IMR-90 (cell line): ENCODE measurements at places on chromosomes 16 and 17. TPM values are rescaled to one million over a fixed set of nuclear protein-coding genes. Genes with fewer than 3 reads are reported as not detected.

The HYDIN gene
- under 0.01 and 0.18 TPM in 2 replicates for total RNA-seq

- no peak for DNase-seq
Measured at GRCh38 chr17:6495450-6496115, 51.3 kb downstream of the PIMREG start.

- DNase-seq = peak; percentile 38
Measured at GRCh38 chr17:32123782-32124181, 18.5 kb upstream of the RHOT1 start.

- DNase-seq = no peak
Measured at GRCh38 chr16:85436207-85436606, 176.9 kb upstream of the GSE1 start.

- DNase-seq = no peak
Measured at GRCh38 chr17:60327901-60328273, 64.0 kb downstream of the USP32 start.
